Activated T-helper 1 cell treated with Interleukin-2 at 50 U/mL for 16 hours (primary cell): ENCODE measurements at places on chromosomes 1 and 21.
A peak's percentile ranks its signal among the peaks of the same experiment; 100 is the strongest.

DNA sequence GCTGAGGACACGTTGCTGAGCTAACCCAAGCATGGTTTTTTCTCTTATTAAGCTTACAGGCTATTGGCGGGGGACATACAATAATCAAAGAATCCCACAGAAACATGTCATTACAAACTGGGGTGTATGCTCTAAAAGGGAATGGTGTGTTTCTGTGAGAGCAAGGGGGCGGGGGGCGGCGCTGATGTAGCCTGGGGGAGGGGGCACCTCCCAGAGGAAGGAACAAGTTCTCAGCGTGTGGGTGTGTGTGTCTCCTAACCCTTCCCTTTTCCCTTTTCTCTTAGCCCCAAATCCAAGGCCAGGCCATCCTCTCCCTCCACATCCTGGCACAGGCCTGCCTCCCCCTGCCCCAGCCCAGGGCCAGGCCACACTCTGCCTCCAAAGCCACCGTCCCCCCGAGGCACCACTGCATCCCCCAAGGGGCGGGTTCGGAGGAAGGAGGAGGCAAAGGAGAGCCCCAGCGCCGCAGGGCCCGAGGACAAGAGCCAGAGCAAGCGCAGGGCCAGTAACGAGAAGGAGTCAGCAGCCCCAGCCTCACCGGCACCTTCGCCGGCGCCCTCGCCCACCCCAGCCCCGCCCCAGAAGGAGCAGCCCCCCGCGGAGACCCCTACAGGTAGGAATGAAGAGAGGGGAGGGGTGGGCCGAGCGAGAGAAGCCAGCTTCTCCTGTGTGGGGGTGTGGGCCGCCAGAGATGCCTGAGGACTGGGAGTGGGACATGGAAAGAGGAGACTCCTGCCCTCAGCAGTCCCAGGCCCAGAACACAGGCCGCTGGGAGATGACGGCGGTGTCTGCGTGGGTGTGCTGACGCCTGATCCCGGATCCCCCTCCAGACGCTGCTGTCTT lies 21.9 kb downstream of the MAP7D1 start:
- no peak for DNase-seq

DNA sequence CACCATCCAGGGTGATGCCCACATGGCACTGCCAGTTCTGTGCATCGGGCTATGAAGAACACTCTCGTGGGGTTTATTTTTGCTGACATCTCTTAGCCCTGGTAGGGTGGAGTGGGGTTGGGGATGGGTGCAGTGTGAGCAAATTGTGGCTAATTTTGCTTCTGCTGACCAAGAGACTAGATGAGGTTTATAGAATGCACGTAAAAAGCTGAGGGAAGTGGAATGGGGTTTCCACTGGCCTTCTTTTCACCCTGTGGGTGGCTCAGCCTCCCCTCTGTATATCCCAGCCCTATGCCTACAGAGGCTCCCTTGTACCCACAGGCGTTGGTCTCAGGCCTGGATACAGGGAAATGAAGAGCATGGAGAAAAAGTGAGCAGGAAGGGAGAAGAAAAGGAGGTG lies 44.1 kb upstream of the RAB4A start:
- DNase-seq, result no peak

- DNase-seq, result no peak
Observed at GRCh38 chr1:150256554-150257341, 826 bp upstream of the CA14 start.

- DNase-seq, result no peak
Observed at GRCh38 chr1:67607699-67608098, 77.3 kb upstream of the GADD45A start.

DNA sequence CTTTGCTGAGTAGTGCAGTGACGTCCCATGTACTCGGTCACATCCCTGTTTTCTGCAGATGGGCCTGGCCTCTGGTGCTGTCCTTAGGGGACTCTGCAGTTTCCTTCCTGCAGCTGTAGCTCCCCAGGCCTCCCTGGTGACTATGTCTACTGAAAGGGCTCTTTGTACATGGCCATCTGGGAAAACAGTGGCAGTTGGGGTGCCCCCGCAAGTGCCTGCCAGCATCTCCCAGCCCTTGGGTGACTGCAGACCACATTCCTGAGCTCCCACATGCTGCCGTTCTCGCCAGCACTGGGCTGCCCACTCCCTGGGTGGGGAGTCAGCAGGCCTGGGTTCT lies 37.5 kb upstream of the KCNA10 start:
- DNase-seq, result no peak

GRCh38 chr1:227066999-227067398 lies 126.9 kb downstream of the COQ8A start:
- no peak for DNase-seq

DNA sequence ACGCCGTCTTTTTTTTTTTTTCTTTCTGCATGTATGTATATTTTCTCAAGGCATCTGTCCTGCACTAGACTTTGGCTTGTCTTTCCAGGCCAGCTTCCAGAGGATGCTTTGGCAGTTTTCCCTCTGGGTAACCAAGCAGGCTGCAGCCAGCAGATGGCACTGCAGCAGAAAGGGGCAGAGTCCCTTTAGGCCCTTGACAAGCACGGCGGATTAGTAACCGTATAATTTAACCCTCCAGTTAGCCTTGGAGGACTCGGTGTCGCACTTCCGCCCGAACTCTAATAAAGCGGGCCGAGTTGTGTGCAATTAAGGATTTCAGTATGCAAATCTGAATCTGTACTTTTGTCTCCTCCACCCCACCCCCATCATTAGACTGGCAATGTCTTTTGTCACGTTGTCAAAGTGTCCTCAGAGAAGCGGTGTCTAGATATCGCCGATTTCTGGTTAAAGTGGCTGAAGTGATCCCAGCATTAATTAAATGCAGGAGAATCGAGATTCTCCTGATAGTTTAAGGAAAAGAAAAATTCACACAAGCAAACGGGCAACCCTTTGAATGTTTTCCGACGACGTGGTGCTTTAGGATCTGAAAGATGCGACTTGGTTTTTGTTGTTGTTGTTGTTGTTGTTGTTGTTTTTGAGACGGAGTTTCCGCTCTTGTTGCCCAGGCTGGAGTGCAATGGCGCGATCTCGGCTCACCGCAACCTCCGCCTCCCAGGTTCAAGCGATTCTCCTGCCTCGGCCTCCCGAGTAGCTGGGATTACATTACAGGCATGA lies 1.1 kb upstream of the TMEM167B start:
- peak; percentile 37 for DNase-seq

DNA sequence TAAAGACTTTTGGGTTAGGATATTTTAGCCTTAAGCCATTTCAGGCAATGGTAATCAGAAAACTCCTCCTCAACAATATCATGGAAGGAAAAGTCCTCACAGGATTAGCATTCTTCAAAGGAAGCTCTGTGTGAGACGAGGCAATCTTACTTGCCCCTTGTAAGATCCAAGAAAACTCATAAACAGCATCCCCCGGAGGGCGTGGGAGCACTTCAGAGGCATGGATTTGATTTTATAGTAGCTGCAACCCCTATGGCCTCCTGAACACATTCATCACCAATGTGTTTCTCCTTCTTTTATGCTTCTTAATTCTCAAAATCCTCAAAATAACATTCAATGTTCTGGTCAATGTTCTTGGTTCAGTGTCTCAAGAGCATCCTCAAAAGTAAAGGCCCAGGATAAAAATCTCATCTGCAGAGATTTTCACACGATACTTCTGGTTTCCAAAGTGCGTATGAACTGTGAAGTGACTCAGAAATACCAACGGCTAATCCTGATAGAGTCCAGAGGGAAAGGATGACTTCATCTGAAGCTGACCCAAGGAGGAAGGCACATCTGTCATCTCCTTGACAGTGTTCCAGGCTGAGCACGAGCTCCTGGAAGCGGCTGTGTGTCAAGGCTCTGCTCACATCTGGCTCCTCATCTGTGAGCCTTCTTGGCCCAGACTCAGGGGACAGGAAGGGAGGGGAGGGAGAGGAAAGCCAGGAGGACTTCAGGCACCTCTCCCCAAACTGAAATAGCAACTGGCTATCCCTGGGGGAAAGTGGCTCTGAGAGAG lies 49.3 kb upstream of the PSEN2 start:
- no peak for DNase-seq

GRCh38 chr1:41242342-41243078 lies 404 bp upstream of the SCMH1 start:
- no peak for DNase-seq
